Stimulated activated CD4-positive, alpha-beta T cell treated with anti-CD3 and anti-CD28 coated beads, Interleukin-4, amount 100 ng/mL, for 1 hour (primary cell): ENCODE measurements at places on chromosomes 13 and 19.

DNA sequence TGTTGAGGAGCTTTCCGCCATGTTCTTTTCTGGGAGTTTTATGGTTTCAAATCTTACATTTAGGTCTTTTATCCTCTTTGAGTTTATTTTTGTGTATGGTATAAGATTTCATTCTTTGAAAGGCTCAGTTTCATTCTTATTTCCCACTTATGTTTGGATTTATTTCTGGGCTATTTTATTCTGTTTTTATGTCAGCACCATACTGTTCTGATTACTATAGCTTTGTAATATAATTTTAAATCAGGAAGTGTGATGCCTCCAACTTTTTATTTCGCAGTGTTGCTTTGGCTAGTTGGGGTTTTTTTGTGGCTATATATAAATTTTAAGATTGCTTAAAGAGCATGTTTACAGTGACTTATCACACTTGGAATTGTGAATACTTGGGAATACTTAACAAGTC, 135.1 kb downstream of the SIPA1L3 start:
- no peak for DNase-seq

DNA sequence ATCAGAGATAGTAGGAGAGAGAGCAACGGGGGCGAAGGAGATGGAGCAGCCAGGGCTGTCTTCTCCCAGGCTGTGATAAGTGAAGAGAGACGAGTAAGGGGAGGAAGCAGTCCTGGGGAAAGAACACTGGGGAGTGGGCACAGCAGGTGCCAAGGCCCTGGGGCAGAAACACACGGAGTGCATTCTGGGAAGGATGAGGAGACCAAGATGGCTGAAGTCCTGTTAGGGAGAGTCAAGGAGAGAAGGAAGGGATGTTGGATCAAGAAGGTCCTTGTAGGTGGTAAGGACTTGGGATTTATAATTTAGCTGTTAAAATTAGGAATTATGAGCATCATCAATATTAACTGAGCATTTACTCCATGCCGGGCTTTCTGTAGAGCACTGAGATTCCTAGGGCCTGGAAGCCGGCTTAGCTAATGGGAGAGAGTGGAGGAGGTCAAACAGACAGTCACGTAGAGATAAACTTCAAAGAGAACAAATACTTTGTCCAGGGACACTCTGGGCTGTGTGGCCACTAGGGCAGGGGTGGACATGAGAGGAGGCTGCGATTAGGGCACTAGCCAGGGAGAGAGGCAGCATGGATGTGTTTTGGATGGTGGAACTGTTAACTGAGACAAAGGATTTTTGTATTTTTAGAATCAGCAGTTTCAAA, 134.2 kb upstream of the PEG3 start:
- no peak for DNase-seq

DNA sequence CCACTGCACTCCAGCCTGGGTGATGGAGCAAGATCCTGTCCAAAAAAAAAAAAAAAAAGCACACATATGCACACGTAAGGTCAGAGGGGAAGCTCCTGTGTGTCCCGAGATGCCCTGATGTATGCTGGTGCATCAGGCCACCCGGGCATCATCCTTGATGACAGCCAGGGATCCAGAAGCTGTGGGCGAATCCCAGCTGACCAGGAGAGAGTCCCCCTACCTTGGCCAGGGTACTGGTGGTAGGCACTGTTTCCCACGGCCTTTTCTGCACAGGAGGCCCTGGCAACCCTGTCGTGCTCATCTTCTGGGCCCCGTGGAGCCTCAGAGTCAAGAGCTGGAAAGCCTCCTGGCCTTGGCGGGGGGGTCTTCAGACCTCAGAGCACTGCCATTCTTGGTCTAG, 14.0 kb downstream of the MYDGF start:
- no peak for DNase-seq

DNA sequence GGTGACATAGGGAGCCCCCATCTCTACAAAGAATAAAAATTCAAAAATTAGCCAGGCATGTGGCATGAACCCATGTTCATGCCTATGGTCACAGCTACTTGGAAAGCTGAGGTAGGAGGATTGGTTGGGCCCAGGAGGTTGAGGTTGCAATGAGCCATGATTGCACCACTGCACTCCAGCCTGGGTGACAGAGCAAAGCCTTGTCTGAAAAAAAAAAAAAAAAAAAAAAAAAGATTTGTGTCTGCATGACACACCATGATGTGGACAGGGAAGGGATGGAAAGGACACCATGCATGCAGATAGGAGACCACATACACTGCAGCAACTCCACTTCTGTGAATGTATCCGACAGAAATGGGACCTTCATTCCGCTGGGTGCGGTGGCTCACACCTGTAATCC, 34.0 kb upstream of the HOMER3 start:
- DNase-seq = no peak
